ENCODE measurements at places on chromosomes 7 and 10. TPM values are rescaled to one million over a fixed set of nuclear protein-coding genes. Genes with fewer than 3 reads are reported as not detected.

The MEIG1 gene
- total RNA-seq, result not detected

GRCh38 chr7:30322271-30323005 is 38.0 kb downstream of the ZNRF2 start:
- peak overlapping the region; percentile 91 for H3K4me3 ChIP-seq
- H3K36me3 ChIP-seq, result peaks cover 4% of the 10 kb centered on the region
- peak overlapping the region; percentile 99 for H3K27ac ChIP-seq
- H3K4me1 ChIP-seq, result peaks cover 54% of the 10 kb centered on the region

GRCh38 chr7:90430614-90431460 is 27.6 kb downstream of the CLDN12 start:
- no peak overlapping the region for H3K4me3 ChIP-seq
- H3K27me3 ChIP-seq, result peaks cover 38% of the 10 kb centered on the region
- no peaks in the 10 kb centered on the region for H3K4me1 ChIP-seq
- H3K27ac ChIP-seq, result peak overlapping the region; percentile 24

The INSYN2A gene
- total RNA-seq, result not detected

DNA sequence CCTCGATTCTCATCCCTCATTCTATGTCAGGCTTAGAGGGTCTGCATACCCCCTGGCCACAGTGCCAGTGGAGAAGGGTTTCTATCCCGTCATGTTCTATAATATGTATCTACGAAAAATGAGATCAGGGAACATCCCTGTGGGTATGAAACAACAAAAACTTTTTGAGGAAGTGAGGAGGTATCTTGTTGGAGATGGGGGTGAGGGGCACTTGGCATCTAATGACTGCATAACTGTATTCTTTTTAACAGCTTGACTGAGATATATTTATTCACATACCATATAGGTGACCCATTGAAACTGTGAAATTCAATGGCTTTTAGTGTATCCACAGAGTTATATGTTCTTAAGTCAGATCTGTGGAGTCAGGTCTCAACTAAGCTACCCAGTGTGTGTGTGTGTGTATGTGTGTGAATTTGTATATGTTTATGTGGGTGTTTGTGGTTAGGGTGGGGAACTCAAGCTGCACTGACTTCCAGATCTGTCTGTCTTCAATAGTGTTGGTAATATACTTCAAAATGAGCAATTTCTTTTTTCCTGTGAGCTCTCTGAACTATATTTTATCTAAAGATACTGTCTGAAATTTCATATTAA is 528.9 kb downstream of the CNTNAP2 start:
- H3K4me3 ChIP-seq, result no peak overlapping the region
- H3K4me1 ChIP-seq, result no peaks in the 10 kb centered on the region
- no peaks in the 10 kb centered on the region for H3K36me3 ChIP-seq
- DNase-seq, result no peak

The EBLN1 gene
- total RNA-seq, result not detected

GRCh38 chr10:14926061-14926470 is 27.8 kb downstream of the DCLRE1C start:
- peaks cover 2% of the 10 kb centered on the region for H3K4me1 ChIP-seq
- H3K4me3 ChIP-seq, result no peak overlapping the region
- DNase-seq, result no peak
- peak overlapping the region; percentile 19 for H3K27ac ChIP-seq

DNA sequence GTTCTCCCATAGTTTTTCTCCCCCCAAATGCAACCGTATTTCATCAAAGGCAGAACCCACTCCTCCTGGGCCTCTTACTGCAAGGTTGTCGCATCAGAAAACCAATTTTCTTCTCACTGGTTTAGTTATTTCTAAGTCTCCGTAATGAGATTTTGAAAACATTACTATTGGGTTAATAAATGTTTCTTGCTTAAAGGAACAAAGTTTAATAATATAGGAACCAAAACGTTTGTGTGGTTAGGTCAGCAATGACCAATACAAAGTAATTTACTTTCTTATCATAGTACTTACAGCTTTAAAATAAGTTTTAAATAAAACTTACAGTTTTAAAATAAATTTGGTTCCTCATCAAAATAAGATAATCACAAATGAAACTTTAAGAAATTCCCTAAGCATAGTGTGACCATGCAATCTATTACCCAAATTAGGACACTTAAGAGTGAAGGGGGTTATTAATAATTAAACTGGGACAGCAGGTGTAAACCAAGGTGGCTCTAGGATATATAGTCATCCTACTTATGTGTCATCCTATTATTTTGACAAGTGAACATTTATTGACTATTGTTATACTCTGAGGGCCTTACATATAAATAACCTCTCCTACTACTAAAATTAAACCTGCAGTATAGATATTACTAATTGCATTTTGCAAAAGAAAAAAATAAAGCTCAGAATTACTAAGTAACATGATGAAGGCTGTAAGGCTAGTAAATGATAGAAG is 415.4 kb upstream of the LRRN3 start:
- H3K36me3 ChIP-seq, result no peaks in the 10 kb centered on the region
- DNase-seq, result no peak
- no peaks in the 10 kb centered on the region for H3K4me1 ChIP-seq
- H3K27me3 ChIP-seq, result no peaks in the 10 kb centered on the region

The MACROH2A2 gene
- 2.7 TPM for total RNA-seq

GRCh38 chr10:109019001-109019424 is 904.3 kb downstream of the XPNPEP1 start:
- H3K27me3 ChIP-seq, result no peaks in the 10 kb centered on the region
- H3K4me1 ChIP-seq, result no peaks in the 10 kb centered on the region
- no peak overlapping the region for H3K27ac ChIP-seq
- no peaks in the 10 kb centered on the region for H3K36me3 ChIP-seq

The FAM25A gene
- total RNA-seq, result not detected

DNA sequence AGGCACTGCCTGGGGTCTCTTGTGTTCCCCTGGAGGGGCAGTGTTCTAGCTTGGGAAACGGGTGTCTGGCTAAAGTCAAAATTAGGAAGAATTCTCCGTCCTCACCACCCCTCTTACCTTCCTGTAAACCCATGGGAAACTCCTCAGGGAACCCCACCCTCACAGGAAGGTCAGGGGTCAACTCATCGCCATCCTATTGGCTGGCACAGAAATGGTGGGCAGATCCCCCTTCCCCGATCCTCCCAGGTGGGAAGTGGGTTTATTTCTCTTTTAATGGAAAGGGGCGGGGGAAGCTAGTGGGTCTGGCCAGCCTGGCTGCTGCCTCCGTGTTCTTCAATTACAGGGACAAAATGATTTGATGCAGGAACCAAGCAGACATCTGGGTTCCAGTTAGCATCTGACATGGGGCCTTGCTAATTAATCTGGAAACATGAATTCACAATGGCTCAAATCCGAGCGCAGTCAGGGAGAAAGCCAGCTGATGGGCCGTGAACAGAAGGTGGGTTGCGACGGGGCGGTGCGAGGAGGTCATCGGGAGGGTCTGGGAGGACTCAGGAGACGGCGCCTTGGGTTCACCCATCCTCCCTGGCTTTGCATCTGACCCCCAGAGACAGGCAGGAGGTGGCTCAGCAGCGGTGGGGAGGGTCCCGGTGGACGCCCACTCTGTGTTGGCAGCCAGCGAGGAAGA is 66.6 kb downstream of the SLIT1 start:
- H3K36me3 ChIP-seq, result peaks cover 3% of the 10 kb centered on the region
- peaks cover 2% of the 10 kb centered on the region for H3K4me1 ChIP-seq
- H3K27me3 ChIP-seq, result peaks cover 58% of the 10 kb centered on the region
- H3K4me3 ChIP-seq, result no peak overlapping the region
- no peak for DNase-seq

DNA sequence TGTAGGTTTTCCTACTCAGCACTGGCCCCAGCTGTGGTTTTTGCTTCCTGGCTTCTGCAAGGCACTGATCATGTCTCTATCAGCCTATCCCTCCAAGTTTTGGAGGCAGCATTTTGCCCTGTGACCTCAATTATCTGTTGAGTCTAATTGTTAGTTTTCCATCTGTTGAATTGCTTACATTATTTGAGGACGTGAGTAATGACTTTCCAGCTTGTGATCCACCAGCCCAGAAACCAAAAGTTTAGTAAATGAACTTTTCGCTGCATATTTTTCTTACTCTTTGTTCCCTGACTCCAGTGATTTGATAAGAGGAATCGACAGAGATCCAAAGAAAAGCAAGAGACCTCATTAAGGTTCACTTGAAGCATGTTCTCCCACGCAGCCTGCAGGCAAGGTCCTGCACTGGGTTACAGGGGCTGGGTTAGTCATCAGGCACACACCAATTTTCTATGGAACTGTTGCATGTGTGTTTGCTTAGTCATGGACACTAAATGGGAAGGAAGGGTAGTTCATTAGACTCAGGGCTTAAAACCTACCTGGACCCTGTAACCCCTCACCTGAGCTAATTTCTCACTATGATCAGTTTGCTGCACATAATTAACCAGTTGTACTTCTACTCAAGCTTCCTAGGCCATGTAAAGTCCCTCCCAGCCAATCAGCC is 57.2 kb downstream of the AKR1E2 start:
- H3K4me1 ChIP-seq, result no peaks in the 10 kb centered on the region
- no peak overlapping the region for H3K27ac ChIP-seq
- peaks cover 5% of the 10 kb centered on the region for H3K36me3 ChIP-seq
- H3K27me3 ChIP-seq, result peaks cover 28% of the 10 kb centered on the region
- H3K4me3 ChIP-seq, result no peak overlapping the region

The SEMA3D gene
- 0.12 TPM for total RNA-seq

The OIT3 gene
- total RNA-seq, result 0.13 TPM

- peaks cover 5% of the 10 kb centered on the region for H3K27me3 ChIP-seq
- no peak overlapping the region for H3K27ac ChIP-seq
- H3K36me3 ChIP-seq, result no peaks in the 10 kb centered on the region
- no peak overlapping the region for H3K4me3 ChIP-seq
Observed at GRCh38 chr7:140275069-140275965, 98.5 kb upstream of the KDM7A start.

The DDC gene
- not detected for total RNA-seq

- no peak overlapping the region for H3K4me3 ChIP-seq
- no peaks in the 10 kb centered on the region for H3K27me3 ChIP-seq
- DNase-seq, result no peak
- H3K4me1 ChIP-seq, result no peaks in the 10 kb centered on the region
- H3K27ac ChIP-seq, result no peak overlapping the region
- H3K36me3 ChIP-seq, result no peaks in the 10 kb centered on the region
Observed at GRCh38 chr10:94889123-94889522, 49.3 kb upstream of the CYP2C9 start.

The CFAP70 gene
- total RNA-seq, result 2.4 TPM

The EPHA1 gene
- 19.7 TPM for total RNA-seq

DNA sequence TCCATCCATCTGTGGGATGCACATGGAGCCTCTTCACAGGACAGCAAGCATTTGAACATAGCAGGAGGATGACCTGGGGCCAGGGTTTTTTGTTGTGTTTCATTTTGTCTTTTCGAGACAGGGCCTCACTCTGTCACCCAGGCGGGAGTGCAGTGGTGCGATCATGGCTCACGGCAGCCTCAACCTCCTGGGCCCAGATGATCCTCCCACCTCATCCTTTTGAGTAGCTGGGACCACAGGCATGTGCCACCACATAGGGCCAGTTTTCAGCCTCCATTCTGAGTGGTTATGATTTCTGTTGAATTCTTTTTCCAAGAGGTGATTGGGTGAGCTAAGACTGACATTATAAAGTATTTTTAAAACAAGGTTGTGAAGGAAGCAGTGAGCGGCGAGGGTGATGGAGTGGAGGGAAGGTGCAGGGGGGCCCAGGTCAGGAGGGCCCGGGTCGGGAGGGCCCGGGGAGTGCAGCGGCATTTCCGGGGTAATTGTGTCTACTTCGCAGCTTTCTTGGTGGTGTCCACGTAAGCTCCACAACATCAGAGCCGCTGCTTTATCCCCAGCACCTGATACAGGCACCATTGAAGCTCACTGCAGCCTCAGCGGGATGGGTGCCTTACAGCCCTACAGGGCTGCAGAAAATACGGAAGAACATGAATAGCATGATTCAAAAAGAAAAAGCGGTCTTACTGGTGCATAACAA is 12.0 kb upstream of the LARP4B start:
- peaks cover 12% of the 10 kb centered on the region for H3K4me1 ChIP-seq
- no peaks in the 10 kb centered on the region for H3K27me3 ChIP-seq
- no peak overlapping the region for H3K27ac ChIP-seq

The SSC4D gene
- total RNA-seq, result not detected

The TUBAL3 gene
- total RNA-seq, result not detected

DNA sequence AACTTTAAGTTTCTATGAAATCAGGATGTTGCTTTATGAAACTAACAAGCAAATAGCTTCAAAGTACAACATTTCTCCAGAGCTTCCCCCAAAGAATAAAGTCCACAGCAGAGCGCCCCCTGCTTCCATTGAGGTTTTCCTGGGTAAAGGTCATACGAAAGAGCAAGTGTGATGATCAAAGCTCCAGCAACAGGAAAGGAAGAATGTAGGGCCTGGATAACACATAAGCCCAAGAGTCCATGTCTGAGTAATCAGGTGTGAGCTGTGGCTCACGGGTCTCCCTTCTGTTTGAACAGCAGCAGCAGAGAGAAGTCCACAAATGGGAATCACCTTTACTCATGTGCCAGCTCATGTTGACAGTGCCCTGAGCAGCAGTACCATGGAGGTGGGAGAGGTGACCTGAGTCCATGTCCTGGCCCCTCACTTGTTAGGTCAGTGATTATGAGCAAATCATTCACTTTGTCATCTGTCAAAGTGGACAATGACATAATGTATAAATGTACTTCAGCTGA is 50.5 kb downstream of the MRPL32 start:
- H3K27ac ChIP-seq, result no peak overlapping the region
- H3K4me1 ChIP-seq, result no peaks in the 10 kb centered on the region
- H3K27me3 ChIP-seq, result peaks cover 9% of the 10 kb centered on the region
- DNase-seq, result no peak
- no peak overlapping the region for H3K4me3 ChIP-seq
- H3K36me3 ChIP-seq, result no peaks in the 10 kb centered on the region

The LIPF gene
- not detected for total RNA-seq

The HYAL4 gene
- total RNA-seq, result not detected

The CAMK1D gene
- total RNA-seq, result 31.1 TPM

DNA sequence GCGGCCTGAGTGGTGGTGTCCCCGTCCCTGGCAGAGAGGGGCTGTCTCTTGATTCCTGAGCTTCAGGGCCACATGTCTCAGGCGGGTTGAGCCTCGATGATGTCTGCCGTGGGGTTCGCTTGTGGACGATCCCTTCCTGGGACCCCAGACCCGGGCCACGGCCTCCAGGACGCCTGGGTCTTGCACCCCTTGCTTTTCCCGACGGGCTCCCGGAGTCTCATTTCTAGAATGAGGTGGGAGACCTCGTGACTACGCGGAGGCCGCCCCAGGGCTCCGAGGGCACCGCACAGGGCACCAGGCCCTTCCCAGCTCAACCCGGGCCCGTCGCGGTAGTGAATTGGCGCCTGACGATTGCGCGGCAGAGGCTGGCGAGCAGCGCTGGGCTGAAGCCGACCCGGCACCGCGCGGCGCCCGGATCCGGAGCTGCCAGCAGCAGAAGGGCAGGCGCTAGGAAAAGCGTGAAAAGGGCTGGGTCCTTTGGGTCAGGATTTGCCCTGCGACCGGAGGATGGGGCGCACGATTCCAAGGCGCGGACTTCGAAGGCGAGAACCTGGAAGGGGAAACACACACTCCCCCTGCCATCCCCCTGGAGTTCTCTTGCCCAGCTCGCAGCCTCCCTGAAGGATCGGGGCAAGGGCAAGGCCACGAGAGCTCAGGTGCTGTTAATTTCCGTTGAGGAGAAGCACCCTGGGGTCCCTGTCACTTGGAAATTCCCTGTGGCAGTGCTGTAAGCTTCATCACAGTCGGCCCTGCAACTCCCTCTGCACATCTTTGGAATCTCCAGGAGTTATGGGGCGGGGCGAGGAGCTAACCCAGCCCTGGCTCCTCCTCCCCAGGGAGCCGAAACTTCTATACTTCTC is 15.5 kb downstream of the TLX1 start:
- H3K36me3 ChIP-seq, result peaks cover 5% of the 10 kb centered on the region
- DNase-seq, result no peak
- peaks cover 97% of the 10 kb centered on the region for H3K27me3 ChIP-seq
- H3K27ac ChIP-seq, result no peak overlapping the region
- no peak overlapping the region for H3K4me3 ChIP-seq
- peaks cover 5% of the 10 kb centered on the region for H3K4me1 ChIP-seq

The TUBB8 gene
- total RNA-seq, result not detected

GRCh38 chr10:73872190-73872710 is 2.1 kb downstream of the CAMK2G start:
- H3K36me3 ChIP-seq, result peaks cover 3% of the 10 kb centered on the region
- peak overlapping the region; percentile 90 for H3K4me3 ChIP-seq
- peaks cover 63% of the 10 kb centered on the region for H3K4me1 ChIP-seq
- peak overlapping the region; percentile 82 for H3K27ac ChIP-seq
- H3K27me3 ChIP-seq, result no peaks in the 10 kb centered on the region

Measured in T-helper 17 cell (primary cell).